Activated CD4-positive, alpha-beta T cell treated with anti-CD3 and anti-CD28 coated beads, Interleukin-2, Interleukin-6, amounts not matched to agents 100 ng/mL and 50 ng/mL, durations not matched to agents 16 hours and 8 hours (primary cell): ENCODE measurements at places on chromosomes 1 and 21.

DNA sequence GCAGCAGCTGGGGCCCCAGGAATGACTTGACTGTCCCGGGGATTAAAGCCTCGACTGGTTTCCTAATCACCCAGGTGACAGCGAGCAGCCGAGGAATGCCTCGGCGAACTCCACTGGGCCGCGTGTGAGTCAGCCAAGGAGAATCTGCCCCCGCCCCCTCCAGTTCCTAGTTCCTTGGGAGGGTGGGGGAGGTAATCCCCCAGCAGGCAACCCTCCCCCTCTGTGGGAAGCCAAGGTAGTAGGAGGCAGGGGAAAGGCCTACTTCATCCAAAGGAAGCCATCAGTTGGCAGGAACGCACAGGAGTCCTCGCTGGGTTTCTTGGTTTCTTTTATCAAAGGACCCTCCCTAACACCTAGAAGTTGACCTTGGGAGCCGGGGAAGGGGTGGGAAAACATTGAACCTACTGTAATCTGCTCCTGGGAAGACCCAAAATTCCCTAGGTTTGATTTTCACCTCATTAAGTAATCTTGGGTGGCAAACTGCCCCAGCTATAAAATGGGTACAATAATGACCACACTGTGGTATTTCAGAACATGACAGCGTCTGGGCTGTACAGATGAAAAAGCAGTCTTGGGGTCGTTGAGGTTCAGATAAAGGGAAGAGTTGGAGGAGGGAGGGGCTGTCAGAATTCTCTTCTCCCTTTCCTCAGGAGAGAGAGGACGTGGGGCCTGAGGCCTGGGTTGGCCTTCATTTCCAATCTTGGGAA lies 1.4 kb downstream of the TENT5B start:
- DNase-seq, result no peak

- DNase-seq, result no peak
These were observed 8.2 kb downstream of the SYTL1 start for GRCh38 chr1:27349784-27350662.

DNA sequence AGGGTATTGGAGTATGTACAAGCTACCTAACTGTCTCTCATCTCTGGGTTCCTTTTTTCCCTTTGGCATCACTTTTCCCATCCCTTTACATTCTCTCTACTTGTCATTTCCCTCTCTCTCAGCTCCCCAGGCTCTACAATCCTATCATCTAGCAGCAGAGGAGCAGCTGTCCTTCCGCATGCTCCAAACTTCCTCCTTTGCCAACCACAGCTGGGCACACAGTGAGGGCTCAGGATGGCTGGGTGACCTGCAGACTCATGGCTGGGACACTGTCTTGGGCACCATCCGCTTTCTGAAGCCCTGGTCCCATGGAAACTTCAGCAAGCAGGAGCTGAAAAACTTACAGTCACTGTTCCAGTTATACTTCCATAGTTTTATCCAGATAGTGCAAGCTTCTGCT lies 561 bp downstream of the CD1E start:
- DNase-seq, result no peak

- no peak for DNase-seq
These were observed 121.1 kb downstream of the EVI5 start for GRCh38 chr1:92663775-92664174.

DNA sequence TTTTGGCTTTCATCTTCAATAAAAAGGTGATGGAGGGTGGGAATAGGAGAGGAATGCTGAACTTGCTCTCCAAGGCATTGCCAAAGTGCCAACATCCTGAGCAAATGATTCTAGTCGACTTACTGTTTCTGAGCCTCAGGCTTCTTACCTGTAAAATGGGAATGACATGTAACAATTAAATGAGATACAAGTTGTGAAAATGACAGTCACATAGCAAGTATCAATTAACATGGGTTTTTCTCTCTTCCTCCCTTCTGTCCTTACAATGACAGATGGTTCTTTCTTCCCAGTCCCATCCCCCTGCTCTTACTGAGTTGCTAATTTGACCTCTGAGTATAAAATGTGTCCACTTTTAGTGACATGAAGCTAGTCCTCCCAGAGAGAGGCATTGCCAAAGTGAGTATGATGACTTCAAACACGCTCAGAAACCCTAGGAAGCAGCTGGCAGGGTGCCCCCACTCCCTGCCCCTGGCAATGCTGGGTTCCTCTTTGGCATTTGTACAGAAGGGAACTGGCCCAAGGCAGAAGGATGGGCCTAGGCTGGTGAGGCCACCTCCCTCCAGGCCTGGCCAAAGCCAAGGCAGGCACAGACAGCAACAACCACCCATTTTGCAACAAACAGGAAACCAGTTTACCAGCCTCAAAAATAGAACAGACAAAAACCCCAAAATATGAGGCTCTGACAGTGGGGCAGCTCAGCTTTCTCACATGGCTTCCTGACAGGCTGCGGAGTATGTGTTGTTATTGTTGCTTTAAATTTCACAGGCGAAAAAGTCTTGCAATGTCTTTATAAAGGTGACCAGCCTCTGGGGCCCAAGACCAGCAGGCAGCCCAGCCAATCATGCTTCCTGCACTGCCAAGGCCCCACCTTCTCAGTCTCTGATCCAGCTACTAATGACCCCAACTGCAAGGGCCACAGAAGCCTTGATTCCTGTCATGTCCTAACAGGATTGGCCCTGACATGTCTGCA lies 115.9 kb downstream of the HIVEP3 start:
- peak; percentile 43 for DNase-seq

GRCh38 chr21:37874481-37874880 lies 41.8 kb downstream of the KCNJ6 start:
- no peak for DNase-seq

DNA sequence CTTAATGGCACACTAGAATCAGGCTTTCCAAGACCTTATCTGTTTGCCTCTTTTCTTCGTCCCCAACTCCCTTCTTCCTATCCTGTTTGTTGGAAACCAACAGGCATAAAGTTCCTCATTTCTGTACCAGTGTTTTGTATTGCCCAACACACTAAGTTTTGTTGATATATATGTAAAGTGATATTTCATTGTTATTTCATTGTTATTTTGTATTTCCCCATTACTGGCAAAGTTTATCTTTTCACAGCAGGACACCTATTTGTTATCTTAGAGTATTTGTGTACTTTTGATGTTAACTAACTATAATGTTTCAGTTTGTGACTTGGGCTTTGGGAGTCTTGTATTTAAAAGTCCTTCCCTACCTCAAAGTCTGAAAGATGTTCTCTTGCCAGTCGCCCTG lies 27.1 kb downstream of the FAM20B start:
- no peak for DNase-seq

DNA sequence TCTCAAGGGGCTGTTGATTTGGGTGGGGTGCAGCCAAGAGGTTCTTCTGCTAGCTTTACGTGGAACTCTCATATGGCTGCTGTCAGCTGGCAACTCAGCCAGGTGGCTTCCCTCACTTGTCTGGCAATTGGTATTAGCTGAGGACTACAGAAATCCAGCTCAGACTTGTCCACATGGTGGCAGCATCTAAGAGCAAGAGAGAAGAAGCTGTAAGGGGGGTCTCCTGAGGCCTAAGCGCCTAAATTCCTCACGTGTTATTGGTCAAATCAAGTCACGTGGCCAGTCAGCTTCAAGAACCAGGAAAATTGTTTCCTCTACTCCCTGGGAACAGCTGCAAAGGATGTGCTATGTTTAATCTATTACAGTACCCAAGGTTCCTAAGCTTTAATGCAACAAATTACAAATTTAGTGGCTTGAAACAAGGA lies 4.2 kb upstream of the DYRK3 start:
- peak; percentile 49 for DNase-seq

DNA sequence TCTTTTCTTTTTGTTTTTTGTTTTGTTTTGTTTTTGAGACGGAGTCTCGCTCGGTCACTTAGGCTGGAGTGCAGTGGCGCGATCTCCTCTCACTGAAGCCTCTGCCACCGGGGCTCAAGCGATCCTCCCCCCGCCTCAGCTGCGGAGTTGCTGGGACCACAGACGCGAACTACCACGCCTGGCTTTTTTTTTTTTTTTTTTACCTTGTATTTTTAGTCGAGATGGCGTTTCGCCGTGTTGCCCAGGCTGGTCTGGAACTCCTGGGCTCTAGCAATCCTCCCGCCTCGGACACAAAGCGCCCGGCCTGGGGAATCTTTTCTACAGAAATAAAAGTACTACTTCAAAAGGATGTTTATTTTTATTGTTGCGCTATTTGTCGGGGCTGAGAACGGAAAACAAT lies 1.1 kb upstream of the SETDB1 start:
- DNase-seq, result no peak

- DNase-seq, result peak; percentile 40
These were observed 8.1 kb upstream of the TADA1 start for GRCh38 chr1:166884040-166884642.

GRCh38 chr1:71390518-71390917 lies 309.7 kb upstream of the ZRANB2 start:
- no peak for DNase-seq

DNA sequence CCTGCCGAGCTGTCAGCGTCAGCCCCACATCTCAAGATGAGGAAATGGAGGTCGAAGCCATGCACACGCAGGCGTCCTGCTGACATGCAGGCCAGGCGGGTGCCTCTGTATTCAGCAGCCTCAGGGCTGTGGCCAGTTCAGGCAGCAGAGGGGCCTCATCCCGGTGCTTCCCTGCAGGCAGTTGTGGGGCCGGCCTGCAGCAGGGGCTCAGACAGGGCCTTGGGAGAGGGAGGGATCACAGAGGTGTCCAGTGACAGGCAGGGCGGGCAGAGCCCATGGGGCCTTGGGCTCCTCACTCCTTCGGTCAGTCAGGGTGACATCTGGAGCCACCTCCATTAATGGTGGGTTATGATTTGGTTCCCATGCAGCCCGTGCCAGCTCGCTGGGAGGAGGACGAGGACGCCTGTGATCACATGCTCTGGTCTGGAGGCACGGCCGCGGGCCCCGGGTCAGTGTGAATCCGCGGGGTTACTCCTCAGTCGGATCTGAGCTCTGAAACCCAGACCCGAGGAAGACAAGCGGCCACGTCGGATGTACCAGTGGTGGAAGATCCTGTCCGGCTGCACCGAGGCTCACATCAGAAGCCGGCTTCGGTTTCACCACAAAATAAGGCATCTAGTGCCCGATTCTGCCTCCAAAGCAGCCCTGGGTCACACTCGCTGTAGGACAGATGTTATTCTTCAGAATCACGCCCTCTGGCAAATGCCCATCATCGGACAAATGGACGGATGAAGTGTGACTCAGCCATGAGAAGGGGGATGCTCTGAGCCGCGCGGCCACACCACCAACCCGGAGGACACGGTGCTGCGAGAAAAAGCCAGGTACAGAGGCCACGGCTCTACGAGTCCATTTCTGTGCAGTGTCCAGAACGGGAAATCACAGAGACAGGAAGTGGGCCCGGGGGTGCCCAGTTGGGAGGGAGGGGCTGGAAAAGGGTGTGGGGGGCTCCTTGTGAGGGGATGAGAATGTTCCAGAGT lies 33.4 kb downstream of the KRTAP10-1 start:
- no peak for DNase-seq

DNA sequence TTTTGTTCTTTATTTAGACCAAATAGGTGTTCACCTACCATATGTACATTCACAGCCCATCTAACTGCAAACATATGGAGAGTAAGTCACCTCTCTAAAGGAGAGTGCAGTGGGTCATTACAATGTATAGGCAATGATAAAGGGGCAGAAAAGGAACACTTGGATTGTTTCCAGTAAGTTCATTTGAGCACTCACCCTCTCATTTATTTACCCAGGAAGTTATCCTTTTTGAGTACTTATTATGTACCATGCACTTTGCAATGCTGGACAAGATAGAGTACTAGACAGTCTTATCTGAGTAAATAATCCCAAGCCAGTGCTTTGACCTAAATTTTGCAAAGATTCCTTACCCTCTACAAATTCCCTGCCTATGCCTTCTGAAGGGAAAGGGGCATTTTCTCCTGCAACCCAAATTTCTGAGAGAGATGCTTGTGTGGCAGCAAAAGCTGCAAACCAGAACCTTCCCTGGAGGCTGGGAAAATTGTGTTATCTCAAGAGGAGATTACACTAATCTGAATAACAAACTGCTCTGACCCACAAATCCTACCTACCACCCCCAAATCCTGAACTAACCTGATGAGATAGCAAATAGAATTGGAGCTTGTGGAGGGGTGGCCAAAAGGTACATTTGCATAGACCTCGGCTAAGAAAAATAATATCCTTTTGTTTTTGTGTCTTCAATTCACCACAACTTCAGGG lies 18.6 kb upstream of the RGS8 start:
- DNase-seq, result no peak
